ENCODE measurements at places on chromosomes 12 and 14. TPM values are rescaled to one million over a fixed set of nuclear protein-coding genes. Genes with fewer than 3 reads are reported as not detected.

CPSF6 gene
- 15.5 TPM for total RNA-seq

DNA sequence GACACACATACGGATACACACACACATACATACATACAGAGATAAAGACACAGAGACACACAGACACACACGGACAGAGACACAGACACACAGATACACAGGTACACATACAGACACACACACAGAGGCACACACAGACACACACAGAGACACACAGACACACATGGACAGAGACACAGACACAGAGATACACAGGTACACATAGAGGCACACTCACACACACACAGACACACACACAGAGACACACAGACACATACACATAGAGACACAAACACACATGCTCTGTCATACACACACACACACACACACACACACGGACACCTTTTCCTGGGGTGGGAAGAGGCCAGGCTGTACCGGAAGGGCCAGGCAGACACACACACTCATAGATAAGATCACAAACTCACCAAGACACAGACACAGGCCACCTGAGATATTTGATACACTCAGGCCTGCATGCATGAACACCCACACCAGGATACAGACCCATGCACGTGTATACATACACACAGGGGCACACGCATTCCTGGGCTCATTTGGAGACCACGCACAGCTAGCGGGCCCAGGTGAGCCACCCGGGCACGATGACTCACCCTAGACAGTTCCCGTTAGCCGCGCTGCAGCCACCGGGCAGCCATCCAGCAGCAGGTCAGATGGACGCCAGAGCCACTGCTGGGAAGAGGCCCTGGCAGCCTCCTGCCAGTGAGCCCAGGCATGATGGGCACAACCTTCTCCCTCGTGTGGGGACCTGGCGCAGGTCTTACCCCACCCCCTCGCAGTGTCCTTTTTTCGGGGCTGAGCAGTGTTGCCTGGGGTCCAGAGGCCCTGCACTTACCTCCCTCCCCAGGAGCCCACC is 1.8 kb upstream of the AHNAK2 start:
- DNase-seq = peak; percentile 74

COCH gene
- total RNA-seq = 27.1 TPM

- DNase-seq = peak; percentile 72
Observed at GRCh38 chr12:42698213-42698612, 108.7 kb upstream of the PRICKLE1 start.

- DNase-seq = peak; percentile 92
Observed at GRCh38 chr12:11763760-11764520, 114.5 kb downstream of the ETV6 start.

DNA sequence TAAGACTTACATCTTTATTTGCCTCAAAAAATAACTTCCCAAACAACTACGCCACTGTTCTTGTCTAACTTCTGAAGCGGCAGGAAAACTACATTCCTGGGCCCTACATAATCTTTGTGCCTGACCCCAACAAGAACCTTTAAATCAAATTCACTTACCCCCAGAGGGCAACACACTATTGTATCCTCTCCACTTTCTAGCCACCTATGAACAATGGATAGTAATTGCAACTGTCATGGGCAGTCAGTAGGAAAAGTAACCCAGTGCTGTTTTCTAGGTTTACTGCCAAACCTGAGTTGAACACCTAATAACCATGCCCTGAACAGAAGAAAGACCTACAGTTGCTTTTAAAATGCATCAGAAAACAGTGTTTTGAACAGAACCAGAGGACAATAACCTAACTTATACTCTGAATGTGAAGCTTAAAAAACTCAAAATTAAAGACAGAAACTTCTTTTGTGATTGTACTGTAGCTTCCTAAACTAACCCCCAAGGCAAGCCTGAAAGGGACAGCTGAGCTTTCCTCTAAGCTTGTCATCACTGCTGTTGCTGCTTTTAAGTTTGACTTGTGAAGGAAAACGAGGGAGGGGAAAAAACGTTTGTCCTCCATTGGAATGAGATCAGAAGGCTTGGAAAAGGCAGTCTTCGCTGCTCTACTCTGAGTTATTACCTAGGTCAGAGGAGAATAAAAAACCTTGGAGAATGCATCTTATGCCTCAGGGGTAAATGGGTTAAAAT is 195.7 kb downstream of the SOX5 start:
- no peak for DNase-seq

- DNase-seq = no peak
Observed at GRCh38 chr14:92590176-92590575, 76.6 kb downstream of the RIN3 start.

- DNase-seq = no peak
Observed at GRCh38 chr12:14695715-14696141, 671 bp downstream of the GUCY2C start.

DNA sequence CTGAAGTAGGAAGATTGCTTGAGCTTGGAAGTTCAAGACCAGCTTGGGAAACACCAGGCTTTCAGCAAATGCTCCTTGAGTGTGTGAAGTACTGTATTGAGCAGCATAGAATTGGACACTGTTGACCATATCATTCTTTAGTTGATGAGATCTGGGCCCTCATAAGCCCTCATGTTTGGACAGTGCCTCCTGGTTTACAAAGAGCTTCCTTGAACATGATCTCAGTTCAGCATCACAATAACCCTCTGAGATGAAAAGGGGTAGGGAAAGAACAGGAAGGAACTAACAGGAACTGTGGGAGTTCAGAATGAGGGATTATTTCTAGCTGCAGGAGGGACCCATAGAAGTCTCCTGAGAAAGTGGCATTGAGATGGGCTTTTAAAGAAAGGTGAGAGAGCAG is 153.2 kb downstream of the C12orf75 start:
- no peak for DNase-seq

PSMB11 gene
- not detected for total RNA-seq

DNA sequence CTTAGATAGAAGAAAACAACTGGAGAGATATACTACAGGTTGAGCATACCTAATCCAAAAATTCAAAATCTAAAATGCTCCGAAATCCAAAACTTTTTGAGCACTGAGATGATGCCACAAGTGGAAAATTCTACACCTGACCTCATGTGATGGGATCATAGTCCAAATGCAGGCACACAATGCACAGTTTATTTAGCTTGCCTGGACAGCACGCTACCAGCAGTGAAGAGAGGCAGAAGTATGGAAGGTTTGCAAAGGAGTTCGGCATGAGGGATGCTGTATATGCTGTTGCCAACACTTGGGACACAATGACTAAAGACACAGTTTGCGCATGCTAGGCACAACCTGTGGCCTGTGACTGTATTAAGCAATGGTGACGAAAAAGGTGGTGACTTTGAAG is 58.1 kb upstream of the CAND1 start:
- DNase-seq = no peak

- DNase-seq = no peak
Observed at GRCh38 chr12:112894128-112894527, 12.6 kb upstream of the OAS1 start.

DNA sequence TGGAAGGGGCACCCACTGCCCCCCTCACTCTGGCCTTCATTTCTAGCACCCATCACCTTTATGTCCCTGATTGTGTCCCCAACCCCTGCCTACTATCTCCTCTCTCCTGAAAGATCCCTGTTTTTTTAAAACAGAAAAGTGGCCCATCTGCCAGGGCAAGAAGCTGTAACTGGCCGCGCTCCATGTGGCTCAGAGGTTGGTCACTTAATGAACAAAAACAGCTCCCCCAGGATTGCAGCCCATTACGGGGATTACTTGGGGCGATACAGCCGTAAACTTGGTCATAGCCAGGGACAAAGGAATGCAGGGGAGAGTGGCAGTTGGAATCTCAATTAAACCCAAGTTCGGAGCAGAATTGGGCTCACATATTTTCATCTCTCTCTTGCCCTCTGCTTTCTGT is 34.8 kb upstream of the VSX2 start:
- DNase-seq = no peak

DNA sequence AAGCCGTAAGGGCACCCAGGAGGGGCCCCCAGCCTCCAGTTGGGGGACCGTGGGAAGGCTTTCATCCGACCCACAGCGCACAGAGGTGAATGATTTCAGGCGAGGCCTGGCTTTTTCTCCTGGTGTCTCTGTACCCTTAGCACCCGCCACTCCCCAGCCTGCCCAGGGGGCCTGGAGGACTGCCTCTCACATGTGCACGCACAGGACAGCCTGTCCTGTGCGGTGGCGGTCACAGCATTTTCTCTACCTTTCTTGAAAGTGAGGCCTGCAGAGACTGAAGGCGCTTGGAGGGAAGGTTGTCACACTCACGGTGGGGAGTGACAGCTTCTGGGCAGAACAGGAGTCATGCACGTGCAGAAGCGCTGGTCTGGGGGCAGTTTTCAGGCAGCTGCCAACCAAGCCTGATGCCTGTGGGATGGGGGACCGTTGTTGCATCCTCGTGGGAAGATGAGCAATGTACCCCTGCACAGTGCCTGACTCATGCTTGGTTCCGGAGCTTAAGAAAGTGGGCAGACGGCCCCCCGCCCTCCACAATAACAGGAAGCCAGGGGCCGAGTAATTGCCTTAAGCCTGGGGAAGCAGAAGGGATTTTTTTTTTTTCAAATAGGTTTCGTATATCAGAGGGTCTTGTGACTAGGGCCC is 148.1 kb downstream of the TSPAN9 start:
- DNase-seq = no peak

DNA sequence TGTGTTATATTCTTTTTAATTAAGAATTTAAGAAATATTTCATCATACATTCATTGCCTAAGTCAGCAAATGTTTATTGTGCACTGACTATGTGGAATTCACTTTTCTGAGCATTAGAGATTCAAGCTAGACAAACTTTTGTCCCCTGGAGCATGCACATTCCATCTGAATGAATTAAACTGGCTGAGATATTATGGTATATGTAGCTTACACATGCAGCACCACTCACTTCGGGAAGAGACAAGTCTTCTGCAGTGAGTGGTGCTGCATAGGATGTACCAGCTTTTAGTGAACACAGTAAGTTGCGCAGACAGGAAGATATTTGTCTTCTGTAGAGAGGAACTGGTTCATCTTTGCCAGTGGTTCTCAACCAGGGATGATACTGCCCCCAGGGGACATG is 318.4 kb downstream of the SYT1 start:
- no peak for DNase-seq

- DNase-seq = no peak
Observed at GRCh38 chr14:50083467-50084337, 32.7 kb downstream of the VCPKMT start.

PRPH gene
- total RNA-seq = not detected

GRCh38 chr12:68871921-68872320 is 61.0 kb downstream of the CPM start:
- no peak for DNase-seq

DNA sequence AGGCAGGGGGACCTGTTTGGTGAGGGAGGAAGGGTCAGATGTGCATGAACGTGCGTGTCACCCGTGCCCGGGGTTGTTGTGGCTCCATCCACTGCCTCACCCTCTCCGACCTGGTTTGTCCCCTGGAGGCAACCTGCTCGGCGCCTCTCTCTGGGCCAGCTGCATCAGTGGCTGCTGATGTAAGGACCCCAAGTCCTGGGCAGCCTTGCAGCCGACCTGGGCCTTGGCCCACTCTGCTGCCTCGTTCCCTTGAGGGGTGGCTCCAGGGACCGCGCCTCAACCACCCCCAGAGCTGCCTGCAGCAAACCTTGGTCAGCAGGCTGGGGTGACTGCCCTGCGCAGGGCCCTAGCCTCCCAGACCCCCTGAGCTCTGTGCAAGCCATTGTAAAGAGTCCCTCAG is 351.7 kb downstream of the TMEM121 start:
- no peak for DNase-seq

DRAM1 gene
- 131 TPM for total RNA-seq

DNA sequence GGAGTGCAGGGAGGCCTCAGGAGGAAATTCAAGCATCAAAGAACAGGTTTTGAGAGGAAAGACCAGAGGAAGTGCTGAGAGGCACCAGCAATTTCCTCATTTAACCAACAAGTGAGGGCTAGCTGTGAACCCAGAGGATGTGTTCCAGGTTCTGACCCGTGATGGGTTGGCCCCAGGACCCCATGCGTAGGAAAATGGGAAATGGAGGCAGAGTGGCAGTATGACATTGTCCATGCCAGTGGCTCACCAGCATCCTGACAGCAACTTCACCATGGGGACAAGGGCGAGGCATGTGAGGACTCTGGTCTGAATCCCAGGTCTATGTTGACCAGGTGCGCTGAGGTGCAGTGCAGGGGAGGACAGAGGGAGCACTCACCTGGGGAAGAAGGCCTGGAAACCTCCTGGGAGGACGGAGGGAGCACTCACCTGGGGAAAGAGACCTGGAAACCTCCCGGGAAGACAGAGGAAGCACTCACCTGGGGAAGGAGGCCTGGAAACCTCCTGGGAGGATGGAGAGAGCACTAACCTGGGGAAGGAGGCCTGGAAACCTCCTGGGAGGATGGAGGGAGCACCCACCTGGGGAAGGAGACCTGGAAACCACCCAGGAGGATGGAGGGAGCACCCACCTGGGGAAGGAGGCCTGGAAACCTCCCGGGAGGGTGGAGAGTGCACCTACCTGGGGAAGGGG is 6.7 kb upstream of the CACNA2D4 start:
- no peak for DNase-seq

DNA sequence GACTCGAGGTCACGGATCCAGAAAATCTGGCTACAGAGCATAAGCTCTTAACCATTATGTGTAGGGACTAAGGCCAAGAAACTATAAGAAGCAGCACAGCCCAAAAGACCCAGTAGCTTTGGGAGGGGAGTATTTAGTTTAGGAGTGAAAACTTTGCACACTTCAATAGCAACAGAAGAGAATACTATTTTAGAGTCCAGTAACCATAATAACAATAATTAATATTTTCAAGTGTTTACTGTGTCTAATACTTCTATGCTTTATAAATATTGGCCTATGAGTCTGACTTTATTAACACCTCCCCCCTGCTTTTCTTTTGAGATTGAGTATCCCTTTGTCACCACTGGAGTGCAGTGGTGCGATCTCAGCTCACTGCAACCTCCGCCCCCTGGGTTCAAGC is 82.8 kb downstream of the SUDS3 start:
- no peak for DNase-seq
